Urothelium cell line (cell line): ENCODE measurements at places on chromosomes 5 and 9.

DNA sequence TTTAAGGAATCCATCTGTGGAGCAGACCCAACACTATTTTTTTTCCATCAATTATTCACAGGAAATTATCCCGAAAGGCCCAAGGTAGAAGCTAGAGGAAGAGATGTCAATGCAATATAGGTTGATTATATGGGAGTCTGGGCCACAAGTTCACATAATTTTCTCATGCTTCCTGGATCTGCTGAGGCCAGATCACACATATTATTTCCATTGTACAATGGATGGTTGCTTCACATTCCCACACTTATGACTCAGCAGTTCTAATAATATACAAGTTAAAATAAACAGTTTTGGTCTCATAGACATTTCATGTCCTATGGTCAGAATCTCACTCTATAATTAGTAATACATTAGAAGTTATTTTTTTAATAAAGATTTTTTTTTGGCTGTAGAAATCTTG, 66.0 kb upstream of the PTPRD start:
- DNase-seq = no peak

GRCh38 chr5:44747396-44747795, 61.4 kb upstream of the MRPS30 start:
- no peak for DNase-seq

DNA sequence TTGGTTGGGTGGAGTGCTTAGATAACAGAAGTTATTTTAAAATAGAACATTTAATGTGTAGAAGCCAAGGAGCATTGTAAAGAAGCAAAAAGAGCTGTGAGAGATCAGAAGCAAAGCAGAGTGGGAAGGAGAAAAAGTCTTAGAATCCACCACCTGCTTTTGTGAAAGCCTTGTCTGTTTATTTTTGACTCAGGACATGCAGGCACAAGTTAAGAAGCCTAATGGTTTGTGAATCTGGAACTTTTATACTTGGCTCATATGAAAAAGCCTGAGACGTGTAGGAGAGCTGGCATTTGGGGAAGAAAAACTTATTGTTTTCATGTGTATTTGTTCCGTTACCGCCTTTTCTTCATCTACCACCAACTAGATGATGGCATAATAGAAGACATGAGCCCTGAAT, 38.5 kb upstream of the ITGA2 start:
- no peak for DNase-seq

DNA sequence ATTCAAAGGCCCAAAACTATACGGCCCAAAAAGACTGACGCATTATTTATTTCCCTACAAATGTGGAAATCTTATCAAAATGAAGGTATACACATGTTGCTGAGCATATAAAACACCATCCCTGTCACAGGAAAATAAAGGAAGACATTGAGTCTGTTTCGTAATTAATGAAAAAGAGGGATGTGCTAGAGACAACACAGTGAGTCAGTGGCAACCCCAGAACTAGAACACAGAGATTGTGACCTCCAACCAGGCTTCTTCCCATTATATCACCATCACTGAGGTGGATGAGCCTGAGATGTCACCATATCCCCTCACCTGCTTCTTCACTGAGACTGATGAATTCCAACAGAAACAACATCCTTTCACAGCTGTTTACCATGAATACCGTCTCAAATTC, 3.8 kb downstream of the NDUFA8 start:
- no peak for DNase-seq
